Inflammatory macrophage treated with lipopolysaccharide for 4 hours (primary cell): ENCODE measurements at places on chromosomes 3 and 15.

DNA sequence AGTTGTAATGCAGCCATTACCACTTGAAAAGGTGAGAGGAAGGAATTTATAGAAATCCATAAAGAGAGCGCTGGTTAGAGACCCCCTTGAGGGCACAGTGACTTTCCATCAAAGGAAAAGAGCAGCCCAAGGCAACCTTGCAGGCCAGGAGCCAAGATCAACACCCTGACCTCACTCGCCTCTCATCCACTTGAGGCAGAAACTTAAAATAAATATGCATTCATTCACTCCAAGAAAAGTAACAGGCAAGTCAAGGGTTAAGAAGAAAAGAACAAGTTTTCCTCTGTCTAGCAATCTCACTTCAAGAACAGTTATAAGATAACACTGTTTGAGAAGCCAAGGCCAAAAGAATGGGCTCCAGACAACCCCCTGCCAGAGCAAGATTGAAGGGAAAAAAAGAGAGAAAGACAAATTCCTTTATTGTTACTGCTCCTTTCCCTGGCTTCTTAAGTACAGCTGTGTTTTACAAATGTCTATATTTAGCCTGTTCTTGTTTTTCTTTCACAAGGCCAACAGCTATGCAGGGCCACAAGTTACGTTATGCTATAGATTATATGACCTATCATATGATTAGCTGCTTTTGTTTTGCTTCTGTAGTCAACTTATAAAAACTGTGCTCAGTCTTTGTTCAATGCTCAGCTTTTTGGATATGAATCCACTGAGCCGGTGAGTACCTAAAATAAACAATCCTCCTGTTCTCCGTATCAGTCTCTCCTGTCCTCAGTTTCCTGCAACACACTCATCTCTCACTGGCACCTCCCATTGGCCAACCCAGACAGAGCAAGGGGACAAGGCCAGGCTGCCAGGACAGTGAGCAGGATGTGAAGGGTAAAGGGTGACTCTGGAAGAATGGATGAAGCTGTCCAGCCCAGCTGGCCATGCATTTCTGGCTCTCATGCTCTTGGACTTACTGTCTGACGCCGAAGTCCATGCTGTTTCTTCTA is 15.8 kb upstream of the SSUH2 start:
- no peak for DNase-seq

DNA sequence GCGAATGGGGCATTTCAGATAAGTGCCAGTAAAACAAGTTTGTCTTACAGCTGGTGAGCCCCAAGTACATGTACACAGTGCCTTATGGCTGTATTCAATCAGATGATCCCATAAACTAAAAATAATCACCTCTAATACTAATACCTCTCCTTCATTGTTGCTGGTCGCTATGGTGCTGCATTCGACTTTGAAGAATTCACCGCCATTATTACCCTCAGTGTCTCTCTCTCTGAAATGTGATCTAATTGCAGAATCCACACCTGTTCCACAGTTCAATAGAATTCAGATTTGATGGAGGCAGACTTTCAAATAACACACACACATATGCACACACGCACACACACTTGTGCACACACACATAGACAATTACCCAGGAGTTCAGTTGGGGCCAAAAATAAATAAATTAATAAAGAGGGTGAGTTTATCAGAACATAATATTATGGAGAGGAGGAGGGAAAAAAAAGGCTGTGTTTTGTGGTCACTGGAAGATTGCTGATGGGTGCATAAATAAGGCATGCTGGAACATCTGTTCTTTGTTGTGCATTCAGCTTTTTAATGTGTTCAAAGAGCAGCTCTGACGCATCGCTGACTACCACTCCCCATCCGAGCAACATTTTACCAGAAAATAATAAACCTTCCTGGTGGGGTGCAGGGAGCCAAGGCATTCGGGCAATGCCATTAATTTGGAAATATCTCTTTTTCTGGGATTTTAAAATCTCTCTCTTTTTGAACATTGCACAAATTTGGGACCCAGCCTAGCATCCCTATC is 235.7 kb downstream of the SATB1 start:
- DNase-seq: no peak

- no peak for DNase-seq
Observed at GRCh38 chr3:110579840-110580550, 491.6 kb upstream of the NECTIN3 start.

GRCh38 chr3:35688826-35689225 is 49.5 kb downstream of the ARPP21 start:
- no peak for DNase-seq

GRCh38 chr3:7787871-7788828 is 713.5 kb upstream of the LMCD1 start:
- DNase-seq: no peak

DNA sequence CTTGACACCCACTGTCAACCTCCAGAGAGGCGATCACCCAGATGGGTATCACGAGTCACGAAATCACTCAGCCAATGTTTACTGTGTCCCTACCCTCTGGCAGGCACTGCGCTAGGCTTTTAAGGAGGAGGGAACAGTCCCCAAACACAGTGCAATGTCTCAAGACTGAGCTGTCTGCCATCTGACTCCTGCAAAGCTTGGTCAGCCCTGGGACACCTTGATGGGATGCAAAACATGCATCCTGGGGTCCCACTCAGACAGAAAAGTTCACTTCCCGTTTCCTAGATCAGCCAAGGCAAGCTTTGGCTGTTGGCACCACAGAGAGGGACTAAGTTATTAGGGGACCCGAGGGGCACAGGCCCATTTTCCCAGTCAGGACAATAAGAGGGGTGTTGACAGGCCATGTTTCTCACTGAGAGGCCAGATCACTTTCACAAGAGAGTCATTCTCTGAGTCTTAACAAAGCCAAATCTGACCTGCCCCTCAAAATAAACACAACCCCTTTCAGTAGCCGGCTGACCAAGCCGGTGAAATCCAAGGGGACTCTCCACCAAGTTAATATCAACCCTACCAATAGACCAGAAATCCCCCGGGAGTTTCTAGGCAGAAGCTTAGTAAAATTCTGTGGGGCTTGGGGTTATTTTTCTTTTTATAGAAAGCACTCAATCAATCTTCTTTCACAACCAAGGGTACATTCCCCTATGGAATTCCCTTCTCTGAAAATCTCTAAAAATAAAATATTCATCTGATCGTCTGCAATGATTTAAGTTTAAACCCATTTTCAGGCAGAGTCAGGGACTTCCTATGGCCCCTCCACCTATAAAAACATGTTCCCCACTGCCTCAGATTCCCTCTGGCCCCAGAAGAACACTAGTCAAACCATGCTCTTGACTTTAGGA is 3.5 kb downstream of the RFTN1 start:
- DNase-seq: peak; percentile 69

DNA sequence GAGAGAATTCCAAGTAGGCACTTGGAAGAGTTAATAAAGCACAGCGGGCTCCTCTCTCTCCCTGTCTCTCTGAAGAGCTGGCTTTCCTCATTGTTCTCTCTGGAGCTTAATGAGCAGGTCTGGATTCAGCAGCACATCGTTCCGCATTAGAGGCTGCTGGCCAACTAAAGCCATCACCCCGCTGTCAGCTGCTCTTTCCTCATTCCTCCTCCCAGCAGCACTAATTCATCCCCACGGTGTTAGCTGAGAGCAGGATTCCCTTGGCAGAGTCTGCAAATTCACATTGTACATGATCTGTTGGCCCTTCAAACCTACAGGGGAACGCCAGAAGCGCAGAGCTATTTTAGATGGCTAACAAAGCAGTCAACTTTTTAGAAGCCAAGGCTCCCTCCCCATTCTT is 44.2 kb downstream of the SGO1 start:
- DNase-seq: no peak

DNA sequence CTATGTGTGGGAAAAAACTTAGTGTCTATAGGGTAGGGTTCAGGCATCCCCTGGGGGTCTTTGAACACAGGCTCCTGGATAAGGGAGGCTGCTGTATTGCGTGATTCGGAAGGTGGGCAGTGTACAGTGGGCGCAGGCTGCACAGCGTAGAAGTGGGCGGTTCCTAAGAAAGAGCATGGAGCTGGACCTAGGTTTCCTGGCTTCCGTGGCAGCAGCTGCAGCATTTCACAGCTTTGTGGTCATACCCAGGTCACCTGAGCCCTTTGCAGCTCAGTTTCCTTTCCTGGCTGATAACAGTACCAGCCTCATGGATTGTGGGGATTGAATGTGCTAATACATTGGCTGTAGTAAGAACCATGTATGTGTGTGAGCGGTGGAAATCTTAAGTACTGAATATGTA is 22.2 kb downstream of the CFAP100 start:
- DNase-seq: no peak

DNA sequence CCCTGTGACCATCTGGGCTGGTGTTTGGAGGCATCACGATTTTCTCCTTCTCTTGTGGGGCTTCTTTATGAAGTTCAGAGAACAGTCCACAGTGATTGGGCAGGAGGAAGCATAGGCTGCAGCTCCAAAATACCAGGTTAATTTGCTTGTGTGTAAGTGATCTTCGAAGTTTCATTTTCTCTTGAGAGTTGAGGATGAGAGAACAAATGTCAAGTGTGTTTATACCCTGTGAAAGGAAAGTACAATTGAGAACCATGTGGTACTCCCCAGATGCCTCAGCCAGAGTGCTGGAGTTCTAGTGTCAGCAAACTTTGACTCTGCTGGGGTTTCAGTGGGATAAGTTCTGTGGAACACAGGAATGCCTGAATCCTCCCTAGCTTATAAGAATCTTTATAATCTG is 357.1 kb upstream of the CFAP20DC start:
- DNase-seq: no peak

- no peak for DNase-seq
Observed at GRCh38 chr3:80263260-80263659, 495.5 kb upstream of the ROBO1 start.

DNA sequence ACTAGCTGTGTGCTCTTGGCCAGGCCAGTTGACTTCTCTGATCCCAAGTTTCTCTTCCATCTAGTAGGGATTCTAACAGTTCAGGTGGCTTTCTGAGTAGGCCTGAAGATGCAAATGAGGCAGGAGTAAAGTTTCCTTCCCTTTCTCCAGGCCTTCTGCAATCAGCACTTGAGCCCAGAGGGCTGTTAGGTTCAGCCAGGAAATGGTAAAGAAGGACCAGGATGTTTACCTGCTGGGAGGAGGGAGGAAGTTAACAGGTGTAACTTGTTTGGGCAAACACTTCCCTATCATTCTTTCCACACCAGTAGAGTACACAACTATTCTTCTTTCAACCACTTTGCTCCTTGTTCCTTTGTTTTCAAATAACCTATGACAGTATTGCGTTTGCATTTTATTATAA is 13.3 kb upstream of the TNFSF10 start:
- no peak for DNase-seq

GRCh38 chr15:47194718-47195117 is 522.6 kb upstream of the SEMA6D start:
- DNase-seq: no peak

- no peak for DNase-seq
Observed at GRCh38 chr15:68340726-68341671, 63.5 kb downstream of the FEM1B start.

DNA sequence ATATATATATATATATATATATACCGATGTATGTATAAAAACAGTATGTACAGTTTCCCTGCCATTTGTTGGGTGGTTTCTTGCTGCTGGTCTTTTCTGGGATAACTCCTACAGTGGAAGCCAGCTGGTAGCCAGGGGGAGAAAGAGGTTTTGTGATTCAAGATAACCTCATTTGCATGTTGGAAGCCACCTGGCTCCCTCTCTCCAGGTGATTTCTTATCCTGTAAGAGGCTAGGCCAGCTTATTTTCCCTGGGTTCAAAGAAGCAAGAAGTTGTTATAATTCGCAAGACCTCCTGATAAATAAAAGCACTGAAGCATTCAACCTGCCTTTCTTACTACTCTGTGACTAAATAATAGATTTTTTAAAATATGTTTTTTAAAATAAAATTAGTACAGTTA is 443.3 kb downstream of the VGLL3 start:
- DNase-seq: no peak

DNA sequence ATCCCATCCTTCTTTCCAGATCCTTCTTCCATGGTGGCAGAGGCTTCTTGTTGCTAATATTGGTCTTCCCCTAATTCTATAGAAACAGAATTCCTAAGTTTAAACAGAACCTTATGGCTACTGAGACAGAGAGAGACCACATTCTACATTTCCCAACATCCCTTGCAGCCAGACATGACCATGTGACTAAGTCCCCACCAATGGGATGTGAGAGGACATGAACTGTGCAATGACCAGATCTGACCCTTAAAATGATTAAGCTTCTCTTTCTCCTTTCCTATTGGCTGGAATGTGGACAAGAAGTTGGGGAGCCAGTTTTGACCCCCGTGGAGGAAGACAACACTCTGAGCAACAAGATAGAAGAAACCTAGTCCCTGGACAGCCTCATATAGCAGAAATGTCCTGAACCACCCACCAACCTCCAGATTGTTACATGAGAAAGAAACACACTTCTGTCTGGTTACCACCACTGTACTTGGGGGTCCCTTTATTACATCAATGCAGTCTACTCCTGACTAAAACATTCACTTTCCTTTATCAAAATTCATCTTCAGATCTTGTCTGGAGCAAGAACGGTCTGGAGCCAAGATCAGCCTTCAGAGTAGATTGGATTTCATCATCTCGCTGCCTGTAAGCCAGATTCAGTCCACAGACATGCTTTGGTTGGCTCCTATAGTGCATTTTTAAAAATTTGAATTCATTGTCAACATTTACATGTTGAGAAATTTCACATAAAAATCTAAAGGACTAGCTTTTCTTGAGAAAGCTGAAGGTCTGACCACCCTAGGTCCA is 183.9 kb downstream of the SHQ1 start:
- no peak for DNase-seq

DNA sequence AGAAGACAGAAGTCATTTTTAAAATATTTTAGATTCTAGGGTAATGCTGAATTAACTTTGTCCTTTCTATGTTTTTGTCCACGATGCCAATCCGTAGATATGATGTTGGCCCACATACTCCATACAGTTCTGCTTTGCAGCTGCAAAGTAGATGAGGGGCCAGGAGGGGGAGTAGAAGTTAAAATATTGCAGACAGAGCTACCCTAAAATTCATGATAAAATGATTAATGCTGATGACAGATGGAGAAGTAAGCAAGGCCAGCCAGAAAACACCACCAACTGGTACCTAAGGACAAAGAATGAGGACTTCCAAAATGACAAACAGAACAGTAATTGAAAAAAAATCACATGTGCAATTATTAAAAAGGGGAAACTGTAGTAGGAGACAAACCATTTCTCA is 756.6 kb upstream of the ARPP21 start:
- no peak for DNase-seq

GRCh38 chr3:189132839-189133238 is 38.9 kb upstream of the TPRG1 start:
- peak; percentile 38 for DNase-seq

- DNase-seq: peak; percentile 52
Observed at GRCh38 chr3:45635475-45636256, 41.1 kb downstream of the LIMD1 start.

DNA sequence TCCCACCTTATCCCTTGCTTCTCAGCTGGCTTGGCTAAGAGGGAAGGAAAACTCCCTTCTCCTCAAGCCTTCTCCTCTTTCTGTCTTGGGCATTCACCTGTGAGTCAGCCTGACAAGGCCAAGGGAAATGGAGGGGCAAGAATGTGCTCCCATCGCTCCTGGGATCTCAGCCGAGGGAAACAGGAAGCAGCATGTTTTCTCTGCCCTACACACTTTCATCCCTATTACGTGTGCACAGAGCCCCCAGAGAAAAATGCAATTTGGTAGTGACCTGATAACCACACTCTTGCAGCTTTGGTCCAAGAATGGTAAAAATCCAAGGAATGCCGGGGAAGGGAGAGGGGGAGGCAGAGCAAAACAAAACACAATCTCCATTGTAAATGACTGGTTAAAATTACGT is 32.9 kb upstream of the MTMR10 start:
- DNase-seq: no peak

GRCh38 chr3:128173200-128173599 is 19.9 kb downstream of the EEFSEC start:
- no peak for DNase-seq
